Activated B cell treated with CpG ODN at 0.5 μM for 24 hours (primary cell): ENCODE measurements at places on chromosomes 5 and 9. TPM values are rescaled to one million over a fixed set of nuclear protein-coding genes. Genes with fewer than 3 reads are reported as not detected.
A peak's percentile ranks its signal among the peaks of the same experiment; 100 is the strongest.

DNA sequence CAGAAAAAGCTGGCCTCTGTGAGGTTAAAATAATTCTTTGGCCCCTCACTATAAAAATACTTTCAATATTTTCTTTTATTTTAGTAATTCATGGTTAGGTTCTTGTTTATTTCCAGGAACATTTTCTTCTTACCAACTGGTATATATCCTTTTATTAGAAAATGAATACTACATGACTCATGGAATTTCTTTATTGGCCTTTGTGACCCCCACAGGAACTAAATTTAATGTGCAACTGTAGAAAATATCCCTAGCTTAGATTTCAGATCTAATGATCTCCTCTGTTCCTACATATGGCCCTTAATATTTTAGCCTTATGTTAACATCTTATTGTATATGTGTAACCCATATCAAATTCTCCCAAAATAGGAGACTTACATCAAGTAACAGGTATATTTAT is 429.9 kb downstream of the NR2F1-AS1 start:
- no peaks in the 10 kb centered on the region for H3K27me3 ChIP-seq
- no peak overlapping the region for H3K4me3 ChIP-seq
- no peak for DNase-seq

DNA sequence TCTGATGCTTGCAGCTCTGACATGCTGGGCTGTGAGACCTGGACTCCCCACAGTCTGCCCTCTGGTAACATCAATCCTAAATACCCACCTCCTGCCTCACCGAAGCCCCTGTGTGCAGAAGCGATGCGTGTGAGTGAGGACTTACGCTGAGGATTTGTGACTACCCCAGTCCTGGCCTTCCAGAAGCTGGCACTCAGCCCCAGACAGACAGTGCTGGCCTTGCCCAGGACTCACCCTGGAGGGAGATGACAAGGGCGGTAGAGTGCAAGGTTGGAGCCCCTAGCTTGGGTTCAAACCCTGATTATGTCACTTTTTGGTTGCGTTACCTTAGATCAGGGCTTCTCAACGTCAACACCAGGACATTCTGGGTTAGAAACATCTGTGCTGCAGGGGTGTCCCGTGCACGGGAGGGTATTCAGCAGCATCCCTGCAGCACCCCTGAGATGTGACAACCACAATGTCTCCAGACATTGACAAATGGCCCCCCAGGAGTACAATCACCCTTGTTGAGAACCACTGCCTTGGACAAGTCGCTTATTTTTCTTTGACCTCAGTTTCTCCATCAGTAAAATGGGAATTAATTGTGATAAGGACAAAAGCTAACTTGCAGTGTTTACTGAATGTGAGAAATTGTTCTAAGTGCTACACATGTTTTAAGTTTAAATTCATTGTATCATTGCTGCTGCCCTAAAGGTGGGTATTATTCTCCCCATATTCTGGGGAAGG is 23.5 kb upstream of the TTLL11 start:
- no peak overlapping the region for H3K4me3 ChIP-seq
- no peaks in the 10 kb centered on the region for H3K36me3 ChIP-seq
- no peak for DNase-seq
- H3K27me3 ChIP-seq: peaks cover 14% of the 10 kb centered on the region
- H3K4me1 ChIP-seq: no peaks in the 10 kb centered on the region

DNA sequence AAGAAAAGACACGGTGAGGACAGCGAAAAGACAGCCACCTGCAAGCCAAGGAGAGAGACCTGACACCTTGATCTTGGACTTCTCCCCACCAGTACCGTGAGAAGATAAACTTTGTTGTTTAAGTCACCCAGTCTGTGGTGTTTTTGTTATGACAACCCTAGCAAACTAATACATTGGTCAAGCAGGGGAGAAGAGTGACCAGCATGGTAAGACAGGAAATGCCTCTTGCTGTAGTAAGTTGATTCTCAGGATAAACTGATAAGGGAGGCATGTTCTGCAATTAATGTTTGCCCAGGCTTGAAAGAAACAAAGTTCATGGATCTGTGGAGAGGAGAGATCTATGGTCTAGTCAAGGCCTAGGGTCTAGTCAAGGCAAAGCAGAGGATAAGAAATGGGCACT is 801.2 kb downstream of the MAT2B start:
- no peaks in the 10 kb centered on the region for H3K27me3 ChIP-seq
- DNase-seq: no peak
- H3K36me3 ChIP-seq: no peaks in the 10 kb centered on the region
- H3K4me3 ChIP-seq: no peak overlapping the region
- H3K4me1 ChIP-seq: no peaks in the 10 kb centered on the region

- peaks cover 28% of the 10 kb centered on the region for H3K36me3 ChIP-seq
- peaks cover 26% of the 10 kb centered on the region for H3K4me1 ChIP-seq
- peak within 1 kb of the TSS; percentile 93 for H3K4me3 ChIP-seq
- H3K27ac ChIP-seq: peak within 1 kb of the TSS; percentile 96
- no peaks in the 10 kb centered on the region for H3K27me3 ChIP-seq
- DNase-seq: peak; percentile 91
These were observed at the start of gene SKP1 for GRCh38 chr5:134176511-134177368. Gene SKP1, minus strand, starts transcription at chr5:134176950. Its CDS starts 2,928 bp downstream, at chr5:134174022.

CD274 gene
- 47.4 and 48.9 TPM in 2 replicates for total RNA-seq
